Stomach (tissue), 19 donors: ENCODE measurements at places on chromosomes 2 and 18.

- no peak for DNase-seq
These were observed 263.3 kb upstream of the PKDCC start for GRCh38 chr2:41784496-41784895.

DNA sequence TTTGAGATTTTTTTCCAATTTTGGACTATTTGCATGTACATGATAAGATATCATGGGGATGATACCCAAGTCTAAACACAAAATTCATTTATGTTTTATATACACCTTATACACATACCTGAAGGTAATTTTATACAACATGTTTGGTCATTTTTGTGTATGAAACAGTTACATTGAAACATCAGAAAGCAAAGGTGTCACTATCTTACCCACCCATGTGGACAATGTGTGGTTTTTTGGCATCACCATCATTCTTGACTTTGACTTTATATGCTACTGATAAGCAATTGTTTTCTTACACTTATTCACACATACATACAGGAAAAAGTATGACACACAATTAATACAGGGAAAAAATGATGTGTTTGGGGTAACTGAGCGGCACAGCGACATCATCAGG is 51.0 kb upstream of the ACVR1 start:
- no peak for DNase-seq

DNA sequence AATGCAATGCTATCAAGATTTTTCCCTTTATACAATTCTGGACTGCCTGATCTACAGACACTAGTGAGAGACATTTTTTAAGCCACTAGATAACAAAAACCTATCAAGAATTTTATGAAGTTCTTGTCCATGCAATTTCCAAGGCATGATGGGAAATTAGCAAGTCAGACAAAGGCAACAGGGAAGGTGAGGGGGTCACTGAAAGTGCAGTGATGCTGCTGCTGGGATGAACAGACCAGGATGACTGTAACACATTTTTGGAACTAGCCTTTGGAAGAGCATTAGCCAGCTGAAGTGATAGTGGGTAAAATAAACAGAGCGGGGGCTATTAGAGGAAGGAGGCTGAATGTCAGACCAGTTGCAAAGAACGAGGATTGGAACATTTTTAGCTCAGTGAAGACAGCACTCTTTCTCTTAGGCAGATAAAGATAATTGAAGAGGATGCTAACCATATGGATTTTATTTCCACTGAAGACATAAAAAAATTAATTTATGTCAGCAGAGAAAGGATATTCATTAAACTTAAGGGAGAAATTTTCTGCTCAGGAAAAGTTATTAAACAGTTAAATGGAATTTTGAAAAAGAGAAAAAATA is 17.9 kb downstream of the NRXN1 start:
- no peak for DNase-seq

DNA sequence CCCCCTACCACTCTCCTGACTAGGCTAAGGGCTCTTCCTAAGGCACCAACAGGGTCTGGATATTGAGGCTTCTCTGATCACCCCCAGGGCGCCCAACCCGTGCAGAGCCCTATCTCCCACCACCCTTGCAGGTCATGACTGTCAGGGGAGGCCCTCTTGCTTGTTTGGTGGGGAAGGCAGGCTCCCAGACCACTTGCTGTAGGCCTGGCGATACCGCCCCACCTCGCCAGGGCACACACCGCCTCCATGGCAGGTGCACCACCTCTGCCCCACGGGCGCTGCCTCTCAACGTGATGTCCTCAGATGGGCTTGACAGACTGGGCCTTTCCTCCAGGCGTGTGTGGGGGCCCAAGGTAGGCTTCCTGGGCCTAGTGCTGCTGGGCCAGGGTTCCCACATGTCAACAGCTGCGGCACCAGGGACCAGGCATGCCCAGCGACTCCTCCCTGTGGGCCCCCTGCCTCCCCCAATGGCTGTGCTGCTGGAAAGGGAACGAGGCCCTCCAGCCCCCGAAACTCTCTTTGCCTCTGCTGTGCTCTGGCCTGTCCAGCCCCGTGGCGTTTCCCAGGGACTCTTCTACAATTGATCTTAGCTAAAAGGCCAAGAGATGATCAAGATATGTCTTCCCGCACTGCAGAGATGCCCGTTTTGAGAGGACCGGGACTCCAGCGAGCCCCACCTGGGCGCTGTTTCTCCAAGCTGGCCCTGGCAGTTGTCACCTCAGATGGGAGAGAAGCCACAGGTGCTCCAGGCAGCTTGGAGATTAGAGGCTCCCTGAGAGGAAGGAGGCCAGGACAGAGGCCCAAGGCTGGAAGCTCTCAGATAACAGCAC is 7.5 kb downstream of the NPPC start:
- no peak for DNase-seq

GRCh38 chr18:35055726-35056125 is 14.5 kb downstream of the MAPRE2 start:
- DNase-seq: no peak
